T-cell (primary cell): ENCODE measurements at places on chromosomes 11 and 22.

DNA sequence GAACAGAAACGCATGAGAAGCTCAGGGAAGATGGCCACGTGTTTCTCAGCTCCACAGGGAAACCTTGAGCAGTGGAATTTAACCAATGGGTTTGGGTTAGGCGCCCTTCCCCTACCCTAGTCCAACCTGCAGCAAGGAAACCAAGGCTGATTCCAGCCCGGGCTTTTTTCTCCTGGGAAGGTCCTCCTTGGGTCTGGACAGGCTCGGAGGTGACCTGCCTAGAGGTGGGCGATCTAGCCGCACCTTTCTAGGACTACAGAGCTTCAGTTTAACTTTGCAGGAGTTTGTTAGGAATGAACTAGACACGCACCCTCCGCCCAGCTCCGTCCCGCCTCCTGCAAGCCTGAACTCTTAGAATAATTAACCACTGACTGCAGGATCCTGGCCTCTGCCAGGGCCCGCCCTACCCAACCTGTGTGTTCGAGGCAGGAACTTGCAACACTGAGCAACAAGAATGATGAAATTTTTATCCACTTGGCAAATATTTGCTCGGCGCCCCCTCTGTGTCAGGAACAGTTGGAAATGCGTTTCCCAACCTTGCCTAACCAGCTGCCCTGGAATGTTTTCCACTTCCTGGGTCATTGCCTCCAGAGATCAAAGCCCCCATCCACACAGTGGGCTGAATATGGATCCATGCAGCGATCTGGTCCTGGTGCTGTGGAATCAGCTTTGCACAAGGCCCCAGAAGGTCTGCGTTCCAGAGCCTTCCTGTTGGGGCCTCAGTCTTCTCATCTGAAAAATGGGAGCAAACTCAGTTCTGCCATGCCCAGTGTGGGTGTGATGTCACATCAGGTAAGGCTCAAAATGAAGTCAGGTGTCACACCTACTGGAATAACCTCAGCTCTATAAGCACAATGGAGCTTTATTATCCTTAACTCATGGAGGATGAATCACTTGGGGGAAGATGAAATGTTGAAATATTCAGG, 13.3 kb downstream of the MPST start:
- no peak for DNase-seq

DNA sequence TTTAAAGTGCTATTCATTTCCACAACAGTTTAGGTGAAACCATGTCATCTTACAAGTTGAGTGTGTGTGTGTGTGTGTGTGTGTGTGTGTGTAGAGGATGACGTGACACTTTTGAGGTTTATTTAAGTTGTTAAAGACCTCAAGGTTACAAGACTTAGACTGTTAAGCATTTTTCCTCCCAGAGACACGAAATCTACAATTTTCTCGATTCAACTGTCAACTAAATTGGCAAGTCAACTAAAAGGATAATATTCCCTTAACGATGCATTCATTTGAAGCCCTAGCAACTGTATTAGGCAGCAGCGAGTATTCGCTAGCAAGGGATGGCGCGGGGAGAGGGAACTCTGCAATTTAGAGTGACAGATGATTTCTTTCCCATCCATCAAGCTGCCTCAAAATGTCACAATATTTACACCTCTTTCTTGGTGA, 17.6 kb upstream of the BDNF start:
- DNase-seq, result no peak

- no peak for DNase-seq
Measured at GRCh38 chr11:6554828-6555706, 48.3 kb downstream of the RRP8 start.

GRCh38 chr22:40273319-40273718, 73.0 kb upstream of the ADSL start:
- DNase-seq, result no peak

DNA sequence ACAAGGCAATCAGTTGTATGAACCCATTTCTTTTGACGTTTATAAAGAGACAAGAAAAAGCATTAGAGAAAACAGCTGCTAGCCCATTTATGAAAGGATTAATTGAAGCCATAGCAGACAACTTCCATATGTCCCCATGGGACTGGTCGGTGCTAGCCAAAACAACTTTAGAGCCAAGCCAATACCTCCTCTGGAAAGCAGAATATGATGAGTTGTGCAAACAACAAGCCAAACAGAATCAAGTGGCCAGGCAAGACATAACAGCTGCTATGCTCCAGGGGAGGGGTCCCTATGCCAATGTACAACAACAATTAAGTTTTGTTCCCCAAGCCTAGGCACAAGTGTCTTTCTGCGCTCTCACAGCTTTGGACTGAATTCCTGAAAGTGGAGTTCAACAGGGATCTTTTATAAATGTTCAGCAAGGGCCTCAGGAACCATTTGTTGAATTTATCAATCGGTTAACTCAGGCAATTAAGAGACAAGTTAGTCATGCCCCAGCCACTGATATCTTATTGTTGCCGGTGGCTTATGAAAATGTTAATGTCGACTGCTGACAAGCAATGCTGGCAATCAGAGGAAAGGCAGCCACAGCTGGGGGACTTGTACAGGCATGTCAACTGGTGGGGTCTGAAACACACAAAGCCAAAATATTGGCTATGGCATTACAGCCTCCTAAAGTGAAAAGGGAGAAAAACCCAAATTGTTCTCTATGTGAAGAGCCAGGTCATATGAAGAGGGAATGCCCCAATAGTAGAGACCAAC, 1593.1 kb upstream of the TENM4 start:
- no peak for DNase-seq

DNA sequence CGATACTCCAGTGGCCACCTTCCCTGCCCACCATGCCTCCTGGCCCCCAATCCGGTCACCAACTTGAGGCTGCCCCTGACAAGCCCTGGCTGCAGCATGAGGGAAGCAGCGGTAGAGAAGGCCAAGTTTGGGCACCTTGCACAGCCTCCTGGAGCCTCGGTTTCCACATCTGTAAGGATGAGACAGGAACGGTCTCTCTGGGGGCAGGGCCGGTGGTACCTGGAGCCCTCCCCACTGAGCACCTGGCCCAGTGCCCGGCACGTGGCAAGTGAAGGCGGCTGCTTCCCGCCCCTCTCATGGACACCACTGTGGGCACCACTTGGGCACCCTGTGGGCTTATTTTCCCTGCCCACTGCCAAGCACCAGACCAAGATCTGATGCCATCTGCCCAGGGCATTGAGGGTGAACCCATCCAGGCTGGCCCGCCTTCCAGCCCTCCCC, 77.8 kb downstream of the CDKN1C start:
- DNase-seq, result no peak

DNA sequence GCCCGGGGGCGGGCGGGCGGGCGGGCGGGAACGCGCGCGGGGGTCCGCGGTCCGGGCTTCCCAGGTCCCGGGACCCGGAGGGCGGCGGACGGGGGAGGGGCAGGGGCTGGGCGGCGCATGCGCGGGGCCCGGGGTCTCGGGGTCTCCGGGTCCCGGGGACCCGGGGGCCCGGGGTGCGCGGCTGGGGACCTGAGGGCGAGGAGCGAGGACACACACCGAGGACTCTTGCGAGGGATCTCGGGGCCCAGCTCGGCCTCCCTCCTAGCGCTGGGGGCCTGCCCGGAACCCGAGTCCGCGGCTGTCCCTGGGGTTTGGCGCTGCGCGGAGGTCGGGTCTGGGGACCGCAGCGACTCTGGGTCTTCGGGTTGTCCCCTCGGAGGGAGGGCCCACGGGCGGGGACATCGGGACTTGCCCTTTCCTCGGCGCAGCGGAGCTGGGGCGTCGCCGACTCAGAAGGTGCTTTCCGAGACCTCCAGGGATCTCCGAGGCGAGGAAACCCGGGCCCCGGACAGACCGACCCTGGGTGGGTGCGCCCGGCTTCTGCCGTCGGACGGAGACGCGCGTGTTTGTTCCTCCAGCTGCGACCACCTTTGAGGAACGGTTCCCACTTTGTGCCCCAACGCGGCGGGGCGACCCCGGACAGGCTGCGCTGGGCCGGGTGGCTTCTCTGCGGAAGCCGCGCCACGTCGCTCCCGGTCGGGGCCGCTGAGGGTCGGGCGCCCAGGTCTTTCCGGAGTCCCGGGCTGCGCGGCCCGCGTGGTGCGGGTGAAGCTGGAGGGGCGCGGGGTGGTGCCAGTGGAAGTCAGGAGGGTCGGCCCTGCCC, 540 bp downstream of the PPARA start:
- DNase-seq, result peak; percentile 51

DNA sequence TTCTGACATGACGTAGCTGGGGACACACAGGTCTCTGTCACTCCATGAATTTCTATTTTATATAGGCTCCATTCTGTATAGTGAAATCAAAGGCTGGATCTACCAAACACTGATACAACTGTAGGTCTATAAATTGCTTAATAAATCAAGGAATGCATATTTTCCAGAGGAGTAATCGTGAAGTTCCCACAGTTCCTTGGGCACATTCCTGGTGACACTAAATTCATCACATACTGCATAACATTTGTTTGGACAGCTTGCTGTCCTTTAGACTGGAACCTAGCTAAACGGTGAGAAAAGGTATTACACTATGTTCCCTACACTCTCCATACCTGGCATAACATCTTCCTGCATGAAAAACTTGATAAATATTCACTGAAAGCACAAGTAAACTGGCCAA, 41.6 kb upstream of the UCP3 start:
- no peak for DNase-seq

GRCh38 chr11:115613986-115614632, 109.9 kb upstream of the CADM1 start:
- DNase-seq, result no peak

DNA sequence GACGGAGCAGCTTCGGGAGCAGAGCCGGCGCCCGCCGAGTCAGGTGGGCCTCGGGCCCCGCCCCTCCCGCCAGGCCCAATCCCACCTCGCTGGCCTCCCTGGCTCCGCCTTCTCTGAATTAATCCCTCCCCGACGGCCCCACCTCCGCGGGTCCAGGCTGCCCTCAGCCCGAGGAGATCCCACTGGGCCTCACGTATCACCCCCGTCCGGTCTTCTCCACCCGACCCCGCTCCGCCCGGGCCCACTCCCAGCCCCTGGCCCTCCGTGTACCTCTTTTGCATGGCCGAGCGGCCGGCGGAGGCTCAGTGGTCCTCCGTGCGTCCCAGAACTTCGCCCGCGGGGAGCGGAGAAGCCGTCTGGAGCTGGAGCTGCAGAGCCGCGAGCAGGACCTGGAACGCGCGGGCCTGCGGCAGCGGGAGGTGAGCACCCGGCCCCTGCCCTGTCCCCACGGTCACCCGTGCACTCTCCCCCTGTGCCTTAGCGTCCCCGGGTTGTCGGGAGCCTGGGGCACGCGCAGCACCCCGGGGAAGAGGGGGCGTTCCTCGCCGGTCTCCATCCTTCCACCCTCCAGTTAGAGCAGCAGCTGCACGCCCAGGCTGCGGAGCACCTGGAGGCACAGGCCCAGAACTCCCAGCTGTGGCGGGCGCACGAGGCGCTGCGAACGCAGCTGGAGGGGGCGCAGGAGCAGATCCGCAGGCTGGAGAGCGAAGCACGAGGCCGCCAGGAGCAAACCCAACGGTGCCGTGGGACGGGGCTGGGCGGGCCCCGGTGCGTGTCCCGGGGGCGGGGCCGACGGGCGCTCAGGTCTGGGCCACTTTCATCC, 2.2 kb upstream of the CD151 start:
- peak; percentile 46 for DNase-seq

GRCh38 chr22:27719535-27720227, 81.9 kb downstream of the MN1 start:
- no peak for DNase-seq

DNA sequence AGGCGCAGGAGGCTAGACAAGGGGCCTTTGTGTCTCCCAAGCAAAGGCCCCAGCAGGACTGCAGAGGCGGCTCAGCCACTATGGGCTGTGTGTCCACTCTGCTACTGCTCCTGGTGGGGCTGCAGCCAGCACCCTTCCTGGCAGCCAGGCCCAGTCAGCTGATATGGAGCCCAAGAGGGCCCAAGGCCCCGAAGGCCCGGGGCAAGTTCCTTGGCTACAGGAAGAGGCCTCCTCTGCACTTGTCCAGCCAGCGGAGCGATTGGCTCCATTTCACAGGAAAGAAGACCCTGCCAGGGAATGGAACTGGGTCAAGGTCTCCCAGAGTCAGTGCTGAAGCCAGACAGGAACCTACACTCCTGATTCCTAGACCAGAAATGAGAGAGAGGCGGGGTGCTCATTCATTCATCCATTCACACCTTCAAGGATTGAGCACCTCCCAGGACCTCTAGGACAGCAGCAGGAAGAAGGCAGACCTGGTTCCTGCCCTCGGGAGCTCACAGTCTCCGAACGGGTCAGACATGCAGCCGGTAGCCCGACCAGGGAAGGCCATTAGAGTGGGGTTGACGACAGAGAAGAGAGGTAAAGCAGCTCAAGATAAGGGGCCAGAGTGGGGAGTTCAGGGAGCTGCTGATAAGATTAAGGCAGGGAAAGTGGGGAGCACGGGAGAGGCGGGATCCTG, 811 bp upstream of the P2RY2 start:
- no peak for DNase-seq

- peak; percentile 1 for DNase-seq
Measured at GRCh38 chr11:124115782-124116616, 749 bp downstream of the VWA5A start.

DNA sequence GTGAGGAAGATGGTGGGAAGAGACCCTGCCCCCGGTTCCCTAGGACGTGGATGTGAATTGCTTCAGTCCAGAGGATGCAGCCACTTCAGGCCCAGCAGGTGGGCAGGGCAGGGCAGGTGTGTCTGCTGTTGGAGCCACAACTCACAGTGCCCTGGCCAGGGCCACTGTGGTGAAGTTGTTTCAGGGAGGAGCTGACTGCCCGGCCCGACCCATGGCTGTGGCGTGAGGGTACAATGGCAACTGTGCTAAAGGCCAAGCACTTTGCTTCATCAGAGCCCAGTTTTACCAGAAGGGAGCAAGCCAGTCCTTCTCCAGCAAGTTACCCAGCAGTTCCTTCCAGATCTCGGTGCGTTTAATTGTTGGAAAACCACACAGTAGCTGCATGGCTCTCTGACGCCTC, 1174.4 kb downstream of the BRD1 start:
- DNase-seq, result no peak

DNA sequence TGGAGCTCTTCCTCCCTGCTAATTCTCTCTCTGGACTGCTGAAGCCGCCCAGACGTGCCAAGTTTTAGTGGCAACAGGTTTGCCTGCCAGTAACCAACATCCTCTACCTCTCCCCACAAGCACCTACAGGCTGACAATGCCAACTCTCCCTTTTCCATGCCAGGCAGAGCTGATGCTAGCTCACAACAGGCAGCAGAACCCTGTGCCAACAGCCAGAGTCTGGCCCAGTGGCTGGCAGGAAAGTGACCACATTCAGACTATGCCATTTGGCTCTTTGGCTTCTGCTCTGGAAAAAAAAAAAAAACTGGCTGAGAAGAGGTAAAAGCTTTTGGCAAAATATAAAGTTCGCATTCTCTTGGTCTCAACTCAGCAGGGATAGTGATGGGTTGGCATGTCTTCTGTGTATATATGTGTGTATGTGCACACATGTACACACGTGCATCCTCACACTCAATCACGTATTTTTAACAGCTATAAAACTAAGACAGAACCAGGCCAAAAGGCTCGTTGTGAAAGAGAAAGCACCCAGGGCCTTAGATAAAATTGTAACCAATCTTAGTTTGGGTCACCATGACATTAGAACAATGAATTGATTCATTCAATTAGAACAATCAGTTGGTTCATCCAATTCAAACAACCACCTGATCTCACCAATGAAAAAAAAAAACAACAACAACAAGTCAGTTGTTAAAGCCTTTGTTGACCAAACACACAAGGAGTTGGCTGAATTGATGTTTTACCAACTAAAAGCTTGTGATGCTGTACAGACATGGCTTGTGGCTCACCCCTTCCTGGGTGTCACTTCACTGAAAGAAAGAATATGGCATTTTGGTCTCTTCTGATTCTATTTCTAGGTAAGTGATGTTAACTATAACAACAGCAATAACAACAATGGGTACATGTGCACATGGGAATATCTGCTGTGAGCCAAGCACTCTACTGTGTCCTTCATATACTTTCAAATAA, 48.6 kb downstream of the TRIM29 start:
- no peak for DNase-seq

GRCh38 chr11:132782102-132782501, 750.2 kb downstream of the OPCML start:
- DNase-seq, result no peak
